ENCODE measurements at places on chromosomes 11 and 22.

DNA sequence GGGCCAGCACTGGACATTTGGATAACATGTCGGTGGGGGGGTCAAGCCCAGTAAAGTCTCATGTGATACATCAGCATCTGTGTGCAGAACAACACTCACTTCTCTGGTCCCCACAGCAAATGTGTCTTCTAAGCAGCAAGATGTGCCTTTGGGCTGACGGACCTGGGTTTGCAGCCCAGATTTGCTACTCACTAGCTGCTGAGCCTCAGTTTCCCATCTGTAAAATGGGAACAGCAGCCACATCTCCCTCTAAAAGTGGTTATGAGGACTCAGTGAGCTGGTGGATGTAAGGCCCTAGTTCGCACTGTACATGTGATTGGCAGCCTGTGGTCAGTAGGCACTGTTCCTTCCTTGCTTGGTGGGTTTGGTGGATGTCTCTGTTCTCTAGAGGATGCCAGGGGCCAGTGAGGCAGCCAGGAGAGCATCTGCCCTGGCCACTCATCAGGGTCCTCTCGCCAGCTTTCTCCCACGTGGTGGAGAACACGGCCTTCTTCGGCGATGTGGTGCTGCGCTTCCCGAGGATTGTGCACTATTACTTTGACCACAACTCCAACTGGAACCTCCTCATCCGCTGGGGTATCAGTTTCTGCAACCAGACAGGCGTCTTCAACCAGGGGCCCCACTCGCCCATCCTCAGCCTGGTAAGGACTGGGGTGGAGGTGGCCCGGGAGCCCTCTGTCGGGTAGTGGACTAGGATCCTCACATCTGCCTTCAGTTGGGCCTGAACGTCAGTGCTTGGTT, 12.5 kb downstream of the CCDC134 start:
- no peak for DNase-seq

GRCh38 chr11:29984544-29984943, 32.3 kb downstream of the KCNA4 start:
- DNase-seq, result no peak

GRCh38 chr11:117876341-117877119, at the start of gene FXYD6:
FXYD6 (minus strand) TSS chr11:117876658; CDS start chr11:117842776, 33,882 bp downstream.
- peak; percentile 43 for DNase-seq

DNA sequence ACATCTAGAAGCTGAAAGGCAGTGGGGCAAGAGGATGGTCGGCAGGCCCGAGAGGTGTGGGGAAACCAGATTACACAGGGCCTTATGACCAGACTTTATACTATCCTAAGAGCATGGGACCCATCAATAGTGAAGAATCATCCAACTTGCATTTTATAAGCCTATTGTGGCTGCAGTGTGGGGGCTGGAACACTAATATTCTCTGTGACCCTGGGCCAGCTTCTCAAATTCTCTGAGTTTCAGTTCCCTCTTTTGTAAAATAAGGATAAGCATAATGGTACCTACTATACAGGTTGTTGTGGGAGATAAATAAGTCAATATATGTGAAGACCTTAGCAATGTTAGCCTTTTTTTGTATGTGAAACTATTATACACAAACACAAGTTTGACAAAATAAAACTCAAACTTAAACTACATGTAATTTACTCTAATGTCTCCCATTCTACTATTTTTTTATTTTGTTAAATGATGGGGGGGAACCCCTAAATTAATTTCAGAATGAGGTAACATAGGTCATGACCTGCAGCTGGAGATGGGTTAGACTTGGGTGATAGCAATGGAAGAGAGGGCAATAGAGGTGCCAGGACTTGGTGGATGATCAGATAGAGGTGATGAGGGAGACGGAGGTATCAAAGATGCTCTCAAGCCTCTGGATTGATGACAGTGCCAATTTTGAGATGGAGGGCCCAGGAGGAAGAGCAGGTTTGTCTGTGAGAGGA, 30.1 kb downstream of the SMCO4 start:
- DNase-seq, result no peak

All from head of caudate nucleus (tissue), 42 donors.